ENCODE measurements at places on chromosomes 6 and 20. TPM values are rescaled to one million over a fixed set of nuclear protein-coding genes. Genes with fewer than 3 reads are reported as not detected.

GRCh38 chr6:107539409-107539808 lies 49.5 kb downstream of the SOBP start:
- H3K36me3 ChIP-seq = no peaks in the 10 kb centered on the region
- no peak overlapping the region for H3K27ac ChIP-seq
- H3K4me1 ChIP-seq = no peaks in the 10 kb centered on the region
- H3K4me3 ChIP-seq = no peak overlapping the region
- H3K27me3 ChIP-seq = peaks cover 24% of the 10 kb centered on the region

DNA sequence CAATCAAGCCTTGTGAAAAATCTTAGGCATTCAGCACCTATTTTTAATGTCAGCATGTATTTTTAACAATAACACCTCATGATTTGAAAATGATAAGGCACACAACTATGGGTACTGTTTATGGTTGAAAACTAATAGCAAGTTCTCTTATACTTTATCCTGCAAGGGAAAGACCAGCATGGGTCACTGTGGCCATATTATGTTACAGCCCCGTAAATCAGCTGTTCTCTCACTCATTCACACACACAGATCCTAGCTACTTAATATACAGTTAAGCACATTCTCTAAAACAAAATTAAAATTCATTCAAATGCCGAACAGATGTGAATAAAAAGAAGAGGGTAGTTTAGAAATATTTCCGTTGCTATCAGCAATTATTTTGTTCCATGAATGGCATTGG lies 224.4 kb downstream of the OGFRL1 start:
- H3K27ac ChIP-seq = no peak overlapping the region
- no peaks in the 10 kb centered on the region for H3K36me3 ChIP-seq
- H3K4me1 ChIP-seq = no peaks in the 10 kb centered on the region
- H3K27me3 ChIP-seq = no peaks in the 10 kb centered on the region
- no peak for DNase-seq

GRCh38 chr6:100482698-100483097 lies 18.0 kb upstream of the SIM1 start:
- no peaks in the 10 kb centered on the region for H3K36me3 ChIP-seq
- peaks cover 8% of the 10 kb centered on the region for H3K4me1 ChIP-seq
- H3K27ac ChIP-seq = no peak overlapping the region

DNA sequence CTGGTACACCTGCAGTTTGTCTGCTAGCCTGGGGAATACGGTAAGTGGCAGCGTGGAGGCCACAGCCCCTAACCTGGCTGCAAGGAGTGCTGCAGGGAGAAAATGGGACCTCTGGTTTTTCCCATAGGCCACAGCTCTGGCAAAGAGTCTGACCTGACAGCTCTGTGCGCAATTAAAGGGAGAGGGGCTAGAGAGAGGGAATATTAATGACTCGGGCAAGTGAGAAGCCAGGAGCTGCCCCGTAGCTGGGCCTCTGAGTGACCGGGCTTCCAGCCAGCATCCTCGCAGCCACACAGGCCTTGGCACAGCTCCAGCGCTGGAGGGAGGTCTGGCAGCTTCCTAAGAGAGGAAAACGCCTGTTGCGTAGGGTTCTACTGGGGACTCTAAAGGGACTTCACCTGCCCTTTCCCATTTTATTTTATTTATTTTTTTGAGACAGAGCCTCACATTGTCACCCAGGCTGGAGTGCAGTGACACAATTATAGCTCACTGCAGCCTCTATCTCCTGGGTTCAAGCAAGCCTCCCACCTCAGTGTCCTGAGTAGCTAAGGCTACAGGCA lies 18.2 kb upstream of the OCSTAMP start:
- DNase-seq = no peak
- H3K27me3 ChIP-seq = peaks cover 33% of the 10 kb centered on the region
- no peak overlapping the region for H3K27ac ChIP-seq
- no peaks in the 10 kb centered on the region for H3K36me3 ChIP-seq

GRCh38 chr6:88268508-88268907 lies 102.4 kb upstream of the CNR1 start:
- no peak overlapping the region for H3K27ac ChIP-seq
- H3K36me3 ChIP-seq = no peaks in the 10 kb centered on the region
- no peak overlapping the region for H3K4me3 ChIP-seq
- no peaks in the 10 kb centered on the region for H3K27me3 ChIP-seq
- no peaks in the 10 kb centered on the region for H3K4me1 ChIP-seq
- no peak for DNase-seq

DNA sequence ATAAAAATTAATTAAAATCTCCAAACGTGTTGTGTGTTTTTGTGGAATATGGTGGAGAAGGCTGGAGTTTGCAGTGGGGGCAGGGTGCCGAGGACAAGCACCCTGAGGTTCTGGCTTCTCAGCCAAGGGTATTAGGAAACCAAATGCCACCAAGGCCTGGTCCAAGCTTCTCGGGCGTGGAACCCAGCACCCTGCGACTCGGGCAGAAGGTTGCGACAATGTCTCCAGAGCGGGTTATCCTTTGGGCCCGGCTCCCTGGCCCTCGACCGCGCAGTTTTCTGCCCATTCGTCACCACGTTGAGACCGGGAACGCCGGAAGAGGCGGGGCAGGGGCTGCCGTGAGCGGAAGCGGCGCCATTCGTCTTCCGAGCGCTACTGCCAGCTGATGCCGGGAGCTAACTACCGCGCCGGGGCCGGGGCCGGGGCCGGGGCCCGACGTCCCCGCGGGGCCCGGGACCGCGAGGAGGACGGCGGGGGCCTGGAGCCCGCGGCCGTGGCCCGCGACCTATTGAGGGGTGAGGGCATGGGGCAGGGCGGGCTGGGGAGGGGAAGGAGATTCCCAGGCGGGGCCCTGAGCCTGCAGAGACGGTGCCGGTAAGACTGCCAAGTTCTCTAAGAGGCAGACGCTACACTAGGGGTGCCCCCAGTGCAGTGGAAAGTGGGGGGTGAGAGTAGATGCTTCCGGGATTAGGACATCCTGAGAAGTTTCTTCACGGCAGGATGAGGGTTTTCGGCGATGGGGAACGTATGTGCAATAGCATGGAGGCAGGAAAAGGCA lies at the start of gene RRP36:
RRP36 (plus strand) TSS at position 354 of the 778 bp plus-strand sequence; CDS start at position 386, 32 bp downstream.
- H3K36me3 ChIP-seq = peaks cover 31% of the 10 kb centered on the region
- DNase-seq = peak; percentile 70
- peaks cover 33% of the 10 kb centered on the region for H3K4me1 ChIP-seq
- H3K4me3 ChIP-seq = peak within 1 kb of the TSS; percentile 97
- no peaks in the 10 kb centered on the region for H3K27me3 ChIP-seq

- no peak overlapping the region for H3K4me3 ChIP-seq
- peaks cover 6% of the 10 kb centered on the region for H3K27me3 ChIP-seq
- DNase-seq = no peak
- no peaks in the 10 kb centered on the region for H3K4me1 ChIP-seq
Observed at GRCh38 chr6:150712505-150713252, 113.0 kb downstream of the PLEKHG1 start.

- no peak overlapping the region for H3K4me3 ChIP-seq
- no peaks in the 10 kb centered on the region for H3K36me3 ChIP-seq
- no peak for DNase-seq
- H3K4me1 ChIP-seq = no peaks in the 10 kb centered on the region
- H3K27ac ChIP-seq = no peak overlapping the region
- H3K27me3 ChIP-seq = peaks cover 2% of the 10 kb centered on the region
Observed at GRCh38 chr6:98747273-98747672, 87.1 kb upstream of the POU3F2 start.

GRCh38 chr6:143961066-143961465 lies 47.0 kb downstream of the PLAGL1 start:
- H3K4me1 ChIP-seq = no peaks in the 10 kb centered on the region
- no peaks in the 10 kb centered on the region for H3K36me3 ChIP-seq
- H3K27ac ChIP-seq = no peak overlapping the region

DNA sequence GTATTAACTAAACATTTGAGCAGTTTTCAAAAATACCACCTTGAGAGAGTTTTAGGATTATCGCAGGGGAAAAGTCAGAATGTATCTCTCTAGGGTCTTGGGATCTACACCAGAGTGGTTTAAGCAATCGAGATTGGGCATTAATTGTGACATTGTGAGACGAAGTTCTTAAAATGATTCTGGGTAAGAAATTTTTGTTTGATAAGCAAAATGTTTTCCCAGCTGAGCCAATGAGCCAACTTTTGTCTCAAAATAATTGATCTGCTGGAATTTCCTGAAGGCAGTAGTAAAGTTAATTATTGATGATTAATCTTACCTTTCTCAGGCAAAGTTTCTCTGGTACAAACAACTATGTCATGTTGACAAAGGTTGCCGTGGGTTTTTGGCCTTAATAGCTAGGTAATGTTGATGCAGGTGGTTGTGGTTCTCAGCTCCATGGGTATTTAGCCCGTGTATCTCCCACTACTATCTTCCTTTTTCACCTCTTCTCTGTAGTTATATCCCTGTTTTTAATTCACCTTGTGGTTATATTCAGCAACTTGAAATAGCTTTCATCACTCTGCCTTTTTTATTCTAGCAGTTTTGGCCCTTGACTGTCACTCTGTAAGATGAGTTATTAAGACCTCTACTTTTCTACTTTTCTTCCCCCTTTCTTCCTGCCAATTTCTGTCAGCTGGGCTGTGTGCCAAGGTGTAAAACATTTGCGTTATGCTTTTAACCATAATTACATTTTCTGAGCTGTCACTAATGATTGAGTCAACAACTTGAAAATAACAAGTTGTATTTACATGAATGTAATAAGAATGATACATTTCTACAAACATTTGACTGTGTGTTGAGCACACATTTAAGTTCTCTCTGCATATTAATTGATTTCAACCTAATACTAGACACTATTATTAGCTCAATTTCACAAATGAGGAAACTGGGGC lies 368.3 kb upstream of the BTBD3 start:
- H3K27ac ChIP-seq = no peak overlapping the region
- no peaks in the 10 kb centered on the region for H3K4me1 ChIP-seq
- H3K36me3 ChIP-seq = no peaks in the 10 kb centered on the region
- no peak for DNase-seq
- no peak overlapping the region for H3K4me3 ChIP-seq
- H3K27me3 ChIP-seq = no peaks in the 10 kb centered on the region

- H3K4me1 ChIP-seq = peaks cover 34% of the 10 kb centered on the region
- H3K4me3 ChIP-seq = no peak overlapping the region
- peaks cover 6% of the 10 kb centered on the region for H3K36me3 ChIP-seq
- H3K27me3 ChIP-seq = no peaks in the 10 kb centered on the region
Observed at GRCh38 chr20:40880729-40881109, 147.9 kb upstream of the TOP1 start.

- no peaks in the 10 kb centered on the region for H3K27me3 ChIP-seq
- H3K36me3 ChIP-seq = no peaks in the 10 kb centered on the region
- no peak overlapping the region for H3K4me3 ChIP-seq
- H3K27ac ChIP-seq = no peak overlapping the region
- no peaks in the 10 kb centered on the region for H3K4me1 ChIP-seq
Observed at GRCh38 chr6:22764496-22764895, 195.1 kb downstream of the HDGFL1 start.

DNA sequence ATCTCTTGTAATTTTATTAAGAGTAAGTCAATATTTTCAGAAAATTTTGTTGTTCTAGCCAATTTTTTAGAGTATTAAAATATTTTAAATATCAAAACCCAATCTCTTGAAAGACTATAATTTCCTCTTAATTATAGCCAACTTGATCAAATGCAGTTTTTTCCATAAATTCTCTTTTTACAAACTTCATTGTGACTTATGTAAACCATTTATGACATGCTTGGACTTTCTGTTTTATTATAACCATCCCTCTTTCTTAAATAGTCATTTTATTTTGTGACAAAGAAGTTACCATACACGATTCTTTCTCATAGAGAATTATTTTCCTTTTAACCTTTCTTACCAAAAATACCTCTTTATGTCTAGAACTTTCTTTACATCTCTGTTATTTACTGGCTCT lies 1075.5 kb downstream of the KHDRBS2 start:
- no peak overlapping the region for H3K4me3 ChIP-seq
- DNase-seq = no peak
- H3K27me3 ChIP-seq = no peaks in the 10 kb centered on the region
- no peak overlapping the region for H3K27ac ChIP-seq
- H3K4me1 ChIP-seq = no peaks in the 10 kb centered on the region

DNA sequence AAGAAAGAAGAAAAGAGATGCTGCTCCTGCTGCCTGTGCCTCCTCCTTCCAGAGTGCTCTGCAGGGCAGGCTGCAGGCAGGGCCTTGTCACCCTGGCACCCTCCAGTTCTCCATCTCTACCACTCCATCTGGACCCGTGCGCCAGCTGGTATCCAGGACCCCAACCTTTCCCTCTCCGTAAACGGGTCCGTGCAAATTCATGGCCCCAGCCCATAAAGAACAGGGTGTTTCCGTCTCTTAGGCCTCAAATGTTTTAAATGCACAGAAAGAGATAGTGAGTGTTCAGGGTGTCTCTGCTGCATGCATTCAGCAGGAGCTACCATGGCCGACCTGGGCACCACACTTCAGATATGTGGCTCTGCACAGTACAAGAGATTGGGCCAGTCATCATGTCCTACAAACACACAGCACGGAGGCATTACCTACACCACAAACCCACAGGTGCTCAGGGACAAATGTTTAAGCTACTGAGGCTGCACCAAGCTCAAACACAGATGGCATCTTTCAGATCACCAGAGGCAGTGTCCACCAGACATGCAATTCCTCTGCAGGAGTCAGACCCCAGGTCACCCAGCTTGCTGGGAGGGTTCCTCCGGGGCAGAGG lies 258.1 kb downstream of the DLL1 start:
- no peak overlapping the region for H3K27ac ChIP-seq
- no peak overlapping the region for H3K4me3 ChIP-seq
- H3K27me3 ChIP-seq = no peaks in the 10 kb centered on the region
- no peaks in the 10 kb centered on the region for H3K4me1 ChIP-seq

Gene PREX1
- 130 TPM for total RNA-seq

Gene HSPA1L
- total RNA-seq = 2.9 TPM

Gene INSM1
- total RNA-seq = not detected
